Stimulated activated CD4-positive, alpha-beta T cell treated with anti-CD3 and anti-CD28 coated beads, Interleukin-15, amount 100 ng/mL, for 1 hour (primary cell): ENCODE measurements at places on chromosomes 13 and 19.

DNA sequence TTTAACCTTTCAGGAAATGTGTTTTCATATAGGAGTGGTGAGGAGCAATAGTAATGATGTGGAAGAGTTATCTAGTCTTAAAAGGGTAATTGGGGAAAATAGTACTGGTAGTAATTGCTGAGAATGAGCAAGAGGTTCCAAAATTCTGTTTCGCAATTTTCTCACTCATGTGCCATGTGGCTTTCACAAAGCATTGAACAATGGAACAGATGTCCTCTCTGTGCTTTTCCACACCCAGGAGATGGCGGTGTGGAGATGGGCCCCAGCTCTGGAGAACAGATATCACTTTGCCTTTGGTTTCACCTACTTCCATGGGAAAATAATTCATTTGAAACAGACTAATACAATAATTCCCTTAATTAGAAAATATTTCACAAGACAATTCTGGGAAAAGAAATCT, 170.0 kb upstream of the SLC10A2 start:
- DNase-seq, result no peak

DNA sequence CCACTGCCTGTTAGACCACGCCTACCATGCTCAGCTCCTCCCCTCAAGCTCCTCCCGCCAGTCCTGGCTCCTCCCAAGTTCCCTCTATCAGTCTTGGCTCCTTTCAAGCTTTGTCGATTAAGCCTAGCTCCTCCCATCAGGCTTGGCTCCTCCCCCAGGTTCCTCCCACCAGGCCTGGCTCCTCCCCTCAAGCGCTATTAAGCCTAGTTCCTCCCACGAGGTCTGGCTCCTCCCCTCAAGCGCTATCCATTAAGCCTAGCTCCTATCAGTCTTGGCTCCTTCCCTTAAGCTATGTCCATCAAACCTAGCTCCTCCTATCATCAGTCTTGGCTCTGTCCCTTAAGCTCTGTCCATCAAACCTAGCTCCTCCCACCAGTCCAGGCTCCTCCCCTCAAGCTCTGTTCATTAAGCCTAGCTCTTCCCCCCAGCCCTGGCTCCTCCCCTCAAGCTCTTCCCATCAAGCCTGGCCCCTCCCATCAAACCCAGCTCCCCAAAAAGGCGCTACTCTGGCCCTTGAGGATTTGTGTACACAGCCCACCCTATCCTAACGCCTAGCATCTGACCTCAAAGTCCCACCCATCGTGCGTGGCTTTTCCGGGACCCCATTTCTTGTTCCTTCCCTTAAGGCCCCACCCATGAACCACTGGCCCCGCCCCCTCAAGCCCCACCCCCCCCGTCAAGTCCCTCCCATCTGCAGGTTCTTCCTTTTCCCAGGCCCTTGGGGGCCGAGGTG, 10.0 kb downstream of the CAMSAP3 start:
- DNase-seq, result no peak

GRCh38 chr19:7751157-7751783, 3.9 kb upstream of the CD209 start:
- no peak for DNase-seq

DNA sequence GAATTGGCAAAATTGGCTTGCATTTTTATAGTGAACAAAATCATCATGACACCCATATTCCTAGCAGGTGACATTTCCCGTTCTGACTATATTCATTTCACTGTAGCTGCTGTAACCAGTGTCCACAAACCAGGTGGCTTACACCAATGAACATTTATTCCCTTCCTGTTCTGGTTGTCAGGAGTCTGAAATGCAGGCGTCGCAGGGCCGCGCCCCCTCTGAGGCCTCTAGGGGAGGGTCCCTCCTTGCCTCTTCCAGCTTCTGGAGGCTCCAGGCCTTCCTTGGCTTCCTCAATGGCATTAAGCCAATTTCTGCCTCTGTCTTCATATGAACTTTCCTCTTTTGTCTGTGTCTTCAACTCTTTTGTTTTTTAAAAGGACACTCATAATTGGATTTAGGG, 6.5 kb upstream of the RLN3 start:
- no peak for DNase-seq

DNA sequence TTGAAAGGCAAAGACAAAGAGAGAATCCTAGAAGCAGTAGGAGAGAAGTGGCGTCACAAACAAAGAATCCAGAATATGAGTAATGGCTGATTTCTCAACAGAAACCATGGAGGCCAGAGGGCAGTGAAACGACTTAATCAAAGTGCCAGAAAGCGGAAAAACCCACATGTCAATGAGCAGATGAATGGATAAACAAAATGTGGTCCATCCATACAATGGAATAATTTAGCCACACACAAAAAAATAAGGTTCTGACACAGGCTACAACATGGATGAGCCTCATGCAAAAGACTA, 52.2 kb upstream of the RANBP3 start:
- DNase-seq, result no peak

GRCh38 chr13:36973621-36974295, 25.4 kb downstream of the ALG5 start:
- no peak for DNase-seq
